BJ (cell line): ENCODE measurements at places on chromosomes 16 and 17. TPM values are rescaled to one million over a fixed set of nuclear protein-coding genes. Genes with fewer than 3 reads are reported as not detected.

DNA sequence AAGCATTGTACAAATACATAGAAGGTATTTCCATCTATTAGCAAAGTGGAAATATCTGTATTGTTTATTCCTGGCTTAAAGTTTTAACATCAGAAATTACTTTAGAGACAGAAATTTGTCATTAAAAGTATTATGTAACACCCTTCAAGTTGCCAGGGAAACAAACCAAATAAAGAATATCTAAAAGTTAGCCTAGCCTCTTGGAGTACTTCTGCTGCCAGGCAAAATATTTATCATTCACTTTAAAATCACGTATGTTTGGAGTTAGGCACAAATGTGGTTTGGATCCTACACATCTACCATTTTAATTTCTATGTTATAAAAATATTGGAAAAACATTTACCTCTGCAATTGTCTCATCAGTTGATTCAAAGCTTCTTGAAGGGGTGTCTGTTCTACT lies 14.7 kb downstream of the BRD7 start:
- no peak for DNase-seq

GRCh38 chr16:79593754-79594153 lies 6.8 kb downstream of the MAF start:
- no peak for DNase-seq

The KRTAP29-1 gene
- not detected in 2 replicates for polyA plus RNA-seq

DNA sequence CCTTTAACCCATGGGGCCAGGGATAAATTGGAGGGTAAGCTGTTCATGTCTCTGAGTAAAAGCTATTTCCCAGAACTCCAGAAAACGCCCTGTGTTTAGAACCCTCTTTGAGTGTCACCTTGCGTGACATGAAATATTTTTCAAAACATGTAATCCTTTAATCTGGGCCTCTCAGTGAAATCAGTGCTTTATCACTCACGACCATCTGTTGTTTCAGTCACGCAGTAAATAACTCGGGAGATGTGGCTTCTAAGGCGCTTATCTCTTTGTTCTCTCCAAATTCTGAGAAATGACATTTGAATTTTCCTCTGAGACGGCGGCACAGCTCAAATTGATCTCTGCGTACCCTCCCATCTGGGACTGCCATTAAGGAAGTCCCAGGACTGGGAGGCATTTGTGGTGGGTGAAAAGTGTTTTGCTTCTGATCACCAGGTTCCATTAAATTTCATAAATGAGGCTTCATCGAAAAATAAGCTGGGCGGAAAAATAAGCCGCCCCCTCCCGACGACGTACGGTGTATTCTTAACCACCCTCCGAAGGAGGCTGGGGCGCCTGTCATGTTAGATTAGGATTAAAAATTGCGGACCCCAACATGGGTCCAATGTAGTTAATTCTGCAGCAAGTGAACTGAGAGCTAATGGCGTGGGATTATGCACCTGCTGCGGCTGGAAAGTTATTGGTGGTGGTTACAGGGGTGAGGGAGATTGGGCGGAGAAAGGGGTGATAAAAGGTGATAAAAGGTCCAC lies 12.7 kb downstream of the WFDC1 start:
- DNase-seq, result no peak

GRCh38 chr17:17700251-17700969 lies 19.2 kb downstream of the RAI1 start:
- DNase-seq, result no peak

- no peak for DNase-seq
Measured at GRCh38 chr16:47528431-47528830, 67.3 kb downstream of the PHKB start.

DNA sequence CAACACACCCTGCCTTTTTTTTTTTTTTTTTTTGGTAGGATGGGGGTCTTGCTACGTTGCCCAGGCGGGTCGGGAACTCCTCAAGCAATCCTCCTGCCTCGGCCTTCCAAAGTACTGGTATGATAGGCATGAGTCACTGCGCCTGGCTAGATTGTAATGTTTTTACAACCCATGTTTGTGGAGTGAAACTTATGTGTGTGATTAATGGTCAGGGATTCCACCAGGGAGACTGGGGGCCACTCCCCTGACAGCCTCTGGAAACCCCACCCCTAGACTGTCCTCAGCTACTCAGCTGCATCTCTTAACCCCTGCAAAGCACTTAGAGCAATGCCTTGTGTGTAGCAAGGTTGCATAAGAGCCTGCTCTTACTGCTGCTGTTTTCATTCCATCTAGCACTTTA lies 220.5 kb downstream of the PARN start:
- DNase-seq, result peak; percentile 97

DNA sequence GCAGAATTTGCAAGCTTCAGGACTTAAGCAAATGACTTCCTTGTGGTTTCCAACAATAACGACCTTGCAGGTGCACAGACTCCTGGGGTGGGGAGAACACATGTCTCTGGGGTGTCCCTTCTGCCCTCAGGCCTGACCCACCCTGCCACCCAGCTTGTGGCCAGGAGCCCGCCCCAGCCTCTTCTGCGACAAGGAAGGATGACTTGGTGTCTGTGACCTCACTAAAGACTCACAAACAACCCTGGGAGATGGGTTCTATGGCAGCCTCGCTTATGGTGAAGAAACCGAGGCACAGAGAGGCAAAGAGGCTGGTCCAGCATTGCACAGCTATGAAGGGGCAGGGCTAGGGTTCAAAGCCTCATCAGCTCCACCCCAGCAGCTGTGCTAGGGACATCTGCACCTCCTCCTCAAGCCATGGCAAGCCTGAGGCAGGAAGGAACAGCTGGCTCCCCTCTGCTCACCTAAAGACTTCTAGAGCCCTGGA lies 2.6 kb downstream of the ATP2A3 start:
- no peak for DNase-seq

GRCh38 chr17:46908068-46908737 lies 14.8 kb upstream of the GOSR2 start:
- no peak for DNase-seq

The ASIC2 gene
- polyA plus RNA-seq, result 0.04 and 0.05 TPM in 2 replicates

GRCh38 chr16:1131378-1131994 lies 21.4 kb upstream of the CACNA1H start:
- DNase-seq, result no peak

The TMEM208 gene
- 64.2 and 79.7 TPM in 2 replicates for polyA plus RNA-seq

DNA sequence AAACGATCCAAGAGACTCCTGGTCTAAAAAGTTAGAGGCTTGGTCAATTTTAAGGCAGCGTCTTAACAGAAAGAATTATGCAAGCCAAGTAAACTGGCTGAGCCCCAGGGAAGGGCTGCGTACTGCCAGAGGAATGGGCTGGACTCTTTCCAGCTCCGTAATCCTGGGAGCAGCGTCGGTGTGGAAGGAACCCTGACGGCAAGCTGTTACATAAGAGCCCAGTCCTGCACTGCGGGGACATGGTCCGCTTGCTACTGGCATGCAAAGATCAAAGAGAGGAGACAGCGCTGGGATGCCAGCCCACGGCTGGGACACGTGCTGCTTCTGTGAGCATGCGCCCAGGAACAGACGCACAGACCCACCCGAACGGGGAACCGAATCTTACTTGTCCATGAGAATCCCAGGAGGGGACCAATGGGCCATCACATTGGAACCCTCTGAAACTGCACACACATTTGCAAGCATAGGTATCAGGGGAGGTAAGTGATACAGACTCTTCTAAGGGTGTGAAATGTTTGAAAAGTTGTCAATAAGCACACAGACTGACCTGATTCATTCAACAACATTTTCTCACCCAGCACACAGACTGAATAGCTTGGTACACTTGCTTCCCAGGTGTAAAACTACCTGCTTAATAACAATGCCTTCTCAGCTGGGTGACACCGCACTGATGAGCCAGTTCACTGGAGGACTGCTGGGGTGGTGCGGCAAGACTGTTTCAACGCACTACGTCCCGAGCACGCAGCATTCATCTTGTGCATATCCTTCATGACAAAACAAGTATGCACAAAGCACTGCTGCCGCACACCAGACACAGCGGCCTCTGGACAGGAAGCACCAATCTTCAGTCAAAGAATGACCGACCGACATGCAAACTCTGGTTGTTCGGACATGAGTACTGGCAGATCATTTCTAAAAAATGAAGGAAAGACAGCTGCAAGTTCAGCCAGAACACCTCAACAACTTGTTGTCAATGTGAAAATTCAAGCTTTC lies 94.9 kb downstream of the ANKRD11 start:
- peak; percentile 93 for DNase-seq
